Hepatocyte (in vitro differentiated cells): ENCODE measurements at places on chromosomes 12 and 14. TPM values are rescaled to one million over a fixed set of nuclear protein-coding genes. Genes with fewer than 3 reads are reported as not detected.

The RNASE3 gene
- 1.4 TPM in 1 of 2 replicates, not detected in the other for total RNA-seq

The DGKA gene
- total RNA-seq = 25.3 and 27.0 TPM in 2 replicates

The NOS1 gene
- total RNA-seq = 0.04 TPM in 1 of 2 replicates, not detected in the other

DNA sequence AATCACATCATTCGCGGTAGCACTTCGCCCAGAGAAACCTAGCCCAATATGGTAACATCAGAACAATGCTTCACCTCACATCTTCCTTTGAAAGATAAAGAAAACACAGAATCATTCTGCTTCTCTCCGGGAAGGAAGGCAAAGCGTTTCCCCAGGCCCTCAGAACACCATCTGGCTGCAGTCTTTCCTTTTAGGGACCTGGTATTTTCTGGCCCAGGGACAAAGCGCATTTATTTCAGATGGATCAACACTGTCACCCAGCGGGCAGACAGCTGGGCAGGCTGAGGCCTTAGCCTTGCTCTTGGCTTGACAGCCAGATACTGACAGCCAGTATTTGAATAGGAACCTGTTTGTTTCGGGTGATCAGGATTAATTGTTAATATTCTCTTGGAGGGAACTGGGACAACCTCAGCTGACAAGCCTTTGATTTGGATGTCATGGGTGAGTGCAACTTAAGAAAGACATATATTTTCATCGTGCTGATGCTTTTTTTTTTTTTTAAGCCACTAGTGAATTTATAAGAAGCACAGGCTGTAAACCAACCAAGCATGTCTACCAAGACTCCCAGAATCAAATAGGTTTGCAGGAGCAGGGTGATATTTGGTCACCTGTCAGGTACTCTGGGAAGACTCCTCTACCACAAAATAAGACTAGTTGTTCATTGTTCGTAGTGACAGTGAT lies 118.9 kb downstream of the VEZT start:
- no peak overlapping the region for H3K4me3 ChIP-seq
- peak; percentile 88 for DNase-seq
- H3K27ac ChIP-seq = peak overlapping the region; percentile 73

GRCh38 chr12:41186026-41186425 lies 2.1 kb upstream of the PDZRN4 start:
- peaks cover 41% of the 10 kb centered on the region for H3K27me3 ChIP-seq
- no peak overlapping the region for H3K27ac ChIP-seq
- DNase-seq = no peak
- H3K36me3 ChIP-seq = no peaks in the 10 kb centered on the region

- no peaks in the 10 kb centered on the region for H3K27me3 ChIP-seq
- H3K27ac ChIP-seq = no peak overlapping the region
- no peaks in the 10 kb centered on the region for H3K36me3 ChIP-seq
Observed at GRCh38 chr12:115640929-115641328, 636.6 kb downstream of the MED13L start.

DNA sequence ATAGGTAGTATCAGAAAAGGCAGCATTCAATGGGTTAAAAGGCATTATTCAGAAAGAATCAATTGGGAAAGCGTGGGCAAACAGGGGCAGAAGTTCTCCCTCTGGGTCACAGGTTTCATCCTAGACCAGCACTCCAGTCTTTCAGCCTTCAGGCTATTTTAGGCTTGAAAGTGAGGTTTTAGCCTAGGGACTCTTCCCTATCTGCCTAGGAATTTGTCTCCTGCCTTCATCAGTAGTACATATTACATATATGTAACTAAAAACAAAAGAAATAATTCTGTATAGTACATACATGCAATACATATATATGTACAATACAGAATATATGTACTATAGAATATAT lies 34.6 kb upstream of the PCNX1 start:
- no peak overlapping the region for H3K27ac ChIP-seq
- H3K36me3 ChIP-seq = no peaks in the 10 kb centered on the region
- no peaks in the 10 kb centered on the region for H3K4me1 ChIP-seq
- H3K27me3 ChIP-seq = no peaks in the 10 kb centered on the region
- DNase-seq = no peak
- H3K4me3 ChIP-seq = no peak overlapping the region
